ENCODE measurements at places on chromosomes 16 and 17.

DNA sequence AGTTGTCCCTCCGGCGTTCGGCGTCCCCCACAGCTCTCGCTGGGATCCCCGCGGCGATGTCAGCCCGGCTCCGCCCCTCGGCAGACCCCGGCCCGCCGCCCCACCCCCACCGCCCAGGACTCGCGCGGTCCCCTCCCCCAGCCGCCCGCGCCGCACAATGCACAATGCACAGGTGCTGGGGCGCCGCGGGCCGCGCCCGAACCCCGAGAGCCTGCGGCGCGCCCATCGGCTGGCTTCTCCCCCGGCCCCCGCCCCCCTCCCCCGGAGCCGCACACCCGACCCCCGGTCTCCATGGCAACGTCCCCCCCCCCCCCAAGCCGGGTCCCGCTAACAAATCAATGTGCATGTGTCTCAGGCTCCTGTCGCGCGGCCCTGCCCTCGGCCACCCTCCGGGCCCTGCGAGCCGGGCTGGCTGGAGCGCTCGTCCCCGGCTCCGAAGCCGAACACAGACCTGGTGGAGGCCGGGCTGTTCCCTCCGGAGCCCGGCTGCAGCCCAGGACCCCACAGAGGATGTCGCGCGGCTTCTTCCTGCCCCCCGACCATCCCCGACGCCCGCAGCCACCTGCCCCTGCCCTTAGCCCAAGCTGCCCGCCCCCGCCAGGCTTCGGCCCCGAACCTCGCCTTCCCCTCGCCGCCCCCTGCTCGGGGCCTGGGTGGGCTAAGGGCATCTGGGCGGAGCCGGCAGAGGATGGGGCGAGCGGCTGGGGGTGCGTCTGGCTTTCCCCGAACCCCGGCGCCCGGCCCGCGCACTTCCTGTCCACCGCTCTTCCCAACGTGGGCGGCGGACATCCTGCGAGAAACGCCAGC lies 818 bp upstream of the CBX8 start:
- DNase-seq, result no peak

DNA sequence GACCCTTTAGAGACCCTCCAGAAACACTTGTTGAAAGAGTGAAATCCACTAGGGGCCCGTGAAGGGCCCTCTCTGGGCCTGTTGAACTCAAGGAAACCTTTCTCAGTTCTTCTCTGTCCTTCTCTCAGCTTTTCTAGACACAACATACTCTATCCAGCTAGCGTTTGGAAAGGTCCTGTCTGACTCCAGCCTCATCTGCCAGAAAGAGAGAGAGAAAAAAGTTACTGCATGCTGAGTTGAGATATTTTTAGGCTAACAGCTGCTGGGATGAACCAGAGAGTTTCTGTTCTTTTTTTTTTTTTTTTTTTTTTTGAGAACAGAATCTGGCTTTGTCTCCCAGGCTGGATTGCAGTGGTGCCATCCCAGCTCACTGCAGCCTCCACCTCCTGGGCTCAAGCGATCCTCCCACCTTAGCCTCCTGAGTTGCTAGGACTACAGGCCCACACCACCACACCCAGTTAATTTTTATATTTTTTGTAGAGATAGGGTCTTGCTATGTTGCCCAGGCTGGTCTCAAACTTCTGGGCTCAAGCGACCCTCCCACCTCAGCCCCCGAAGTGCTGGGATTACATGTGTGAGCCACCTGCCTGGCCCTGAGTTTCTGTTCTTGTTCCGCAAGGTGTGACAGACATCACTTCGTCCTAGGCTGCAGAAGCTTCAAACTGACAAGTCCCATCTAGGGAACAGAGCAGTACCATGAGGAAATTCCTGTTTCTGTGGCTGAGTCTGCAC lies 14.9 kb upstream of the TEX2 start:
- no peak for DNase-seq

- DNase-seq, result no peak
Observed at GRCh38 chr16:85917012-85917411, 18.1 kb downstream of the IRF8 start.

DNA sequence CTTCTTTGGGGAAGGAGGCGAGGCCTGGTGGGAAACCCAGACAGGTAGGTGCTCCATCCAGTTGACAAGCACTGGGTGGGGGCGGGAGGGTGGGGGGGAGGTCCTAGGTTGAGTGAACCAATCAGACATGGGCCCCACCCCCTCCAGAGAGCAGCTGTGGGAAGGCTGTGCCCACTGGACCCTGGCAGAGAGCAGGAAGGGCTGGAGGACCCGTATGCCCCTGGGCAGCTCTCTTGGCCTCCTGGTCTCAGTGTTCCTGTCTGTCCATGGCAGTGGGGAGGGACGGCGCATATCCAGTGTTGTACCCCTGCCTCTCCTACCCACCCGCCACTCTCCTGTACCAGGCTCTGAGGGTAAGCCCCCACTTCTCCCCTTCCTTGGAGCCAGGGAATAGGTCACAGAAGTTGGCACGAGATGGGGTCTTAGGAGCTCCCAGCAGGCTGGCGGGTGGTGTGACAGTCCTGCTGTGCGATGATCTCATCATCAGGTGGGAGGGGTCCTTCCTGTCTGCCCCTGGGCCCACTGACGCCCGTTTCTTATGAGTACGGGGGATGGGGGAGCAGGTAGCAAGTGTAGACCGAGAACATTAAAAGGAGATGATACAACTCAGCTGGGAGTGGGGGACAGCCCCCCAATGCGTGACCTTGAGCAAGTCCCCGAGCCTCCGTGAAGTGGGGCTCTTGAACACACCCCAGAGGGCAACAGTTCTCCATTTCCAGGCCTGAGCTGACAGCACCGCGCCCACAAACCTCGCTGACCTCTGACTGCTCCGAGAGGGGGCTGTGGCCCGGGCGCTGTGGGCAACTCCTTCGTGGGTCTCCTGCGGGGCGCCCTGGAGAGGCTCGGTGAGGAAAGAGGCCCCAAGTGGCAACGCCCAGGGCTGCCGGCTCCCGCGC lies 1.2 kb upstream of the ZFPM1 start:
- DNase-seq, result no peak

GRCh38 chr17:66942451-66943264 lies 21.8 kb upstream of the CACNG4 start:
- DNase-seq, result no peak

- no peak for DNase-seq
Observed at GRCh38 chr17:75228305-75228704, 22.8 kb downstream of the NUP85 start.

DNA sequence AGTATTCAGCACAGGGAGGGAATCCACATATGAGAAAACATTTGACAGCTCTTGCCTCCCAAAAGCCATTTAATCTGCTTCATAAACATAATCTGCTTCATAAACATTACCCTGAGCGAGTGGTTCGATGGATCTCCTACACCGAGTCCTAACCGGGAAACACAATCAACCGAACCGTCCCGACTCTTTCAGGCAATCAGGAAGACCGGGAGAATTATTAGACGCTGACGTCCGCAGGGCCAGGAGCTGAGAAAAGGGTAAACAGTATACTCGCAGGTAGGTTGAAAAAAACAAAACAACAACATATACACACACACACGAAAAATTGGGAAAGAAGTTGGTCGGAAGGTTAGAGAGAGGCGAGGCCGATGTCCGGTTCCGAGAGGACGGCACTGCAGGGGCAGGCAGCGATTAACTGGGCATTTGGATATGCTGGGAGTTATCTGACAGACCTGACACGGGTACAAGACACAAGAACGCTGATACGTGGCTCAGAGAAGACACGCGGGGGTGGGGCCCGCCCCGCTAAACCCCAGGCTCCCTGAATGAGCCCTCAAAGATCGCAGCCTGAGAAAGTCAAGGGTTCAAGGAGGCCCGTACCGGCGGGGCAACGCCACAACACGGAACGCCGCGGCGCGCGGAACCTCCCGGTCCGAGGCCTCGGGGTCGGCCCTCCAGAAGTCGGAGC lies 585 bp downstream of the AP1G1 start:
- peak; percentile 44 for DNase-seq

DNA sequence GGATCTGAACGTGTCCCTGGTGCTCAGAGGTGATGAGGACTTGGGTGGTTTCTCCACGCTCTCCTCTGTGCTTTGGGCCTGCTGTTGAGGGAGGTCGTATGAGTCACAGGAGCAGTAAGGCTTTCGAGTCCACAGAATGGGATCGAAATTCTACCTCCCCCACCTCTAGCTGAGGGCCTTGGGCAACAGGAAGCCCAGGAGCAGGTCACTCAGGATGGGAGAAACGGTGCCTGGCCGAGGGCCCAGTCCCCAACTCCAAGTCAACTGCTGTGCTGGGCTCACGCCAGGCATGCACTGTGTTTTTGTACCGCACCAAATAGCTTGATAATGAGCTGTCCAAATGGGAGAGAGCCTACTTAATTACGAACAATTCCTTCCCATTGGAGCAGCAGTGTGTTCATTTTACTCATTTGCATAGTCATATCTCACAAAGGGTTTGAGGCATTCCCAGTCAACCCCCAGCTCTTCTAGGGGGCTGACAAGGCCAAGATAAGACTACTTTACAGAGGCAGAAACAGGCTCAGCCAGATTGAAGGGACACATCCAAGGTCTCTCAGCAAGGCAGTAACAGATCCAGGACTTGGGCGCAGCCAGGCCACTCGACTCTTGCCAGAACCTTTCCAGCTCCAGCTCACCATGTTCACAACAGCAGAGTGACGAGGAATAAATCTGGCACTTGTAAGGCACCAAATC lies 53.6 kb downstream of the WNT3 start:
- peak; percentile 94 for DNase-seq

- no peak for DNase-seq
Observed at GRCh38 chr17:29707212-29707571, 84.5 kb upstream of the CORO6 start.

GRCh38 chr16:10181196-10182162 lies 749 bp downstream of the GRIN2A start:
- DNase-seq, result peak; percentile 72

DNA sequence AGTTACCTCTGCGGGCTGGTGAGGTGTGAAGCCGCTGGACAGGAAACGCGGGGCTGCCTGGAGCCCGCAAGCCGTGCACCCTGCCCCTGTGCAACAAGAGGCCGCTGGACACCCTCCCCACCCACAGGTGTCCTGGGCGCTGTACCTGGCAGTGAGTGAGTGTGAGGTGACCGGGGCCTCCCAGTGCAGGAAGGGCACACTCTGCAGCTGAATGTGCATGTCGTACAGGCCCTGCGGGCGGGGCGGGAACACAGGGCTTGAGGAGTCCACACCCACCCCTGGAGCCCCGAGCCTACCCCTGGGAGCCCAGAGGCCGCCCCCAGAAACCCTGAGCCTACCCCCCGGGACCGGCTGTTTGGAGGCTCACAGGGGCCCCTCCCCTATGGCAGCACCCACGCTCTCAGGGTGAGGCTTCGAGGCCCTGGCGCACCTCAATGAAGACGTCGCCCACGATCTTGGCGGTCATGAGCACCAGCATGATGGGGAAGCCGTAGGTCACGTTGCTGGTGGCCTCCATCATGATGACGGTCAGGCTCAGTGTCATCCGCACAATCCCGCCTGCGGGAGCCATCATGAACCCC lies 4.3 kb upstream of the CCDC154 start:
- DNase-seq, result no peak

GRCh38 chr16:2056681-2057407 lies 9.1 kb downstream of the TSC2 start:
- DNase-seq, result no peak

- DNase-seq, result no peak
Observed at GRCh38 chr17:33640629-33641028, 347.5 kb upstream of the ASIC2 start.

DNA sequence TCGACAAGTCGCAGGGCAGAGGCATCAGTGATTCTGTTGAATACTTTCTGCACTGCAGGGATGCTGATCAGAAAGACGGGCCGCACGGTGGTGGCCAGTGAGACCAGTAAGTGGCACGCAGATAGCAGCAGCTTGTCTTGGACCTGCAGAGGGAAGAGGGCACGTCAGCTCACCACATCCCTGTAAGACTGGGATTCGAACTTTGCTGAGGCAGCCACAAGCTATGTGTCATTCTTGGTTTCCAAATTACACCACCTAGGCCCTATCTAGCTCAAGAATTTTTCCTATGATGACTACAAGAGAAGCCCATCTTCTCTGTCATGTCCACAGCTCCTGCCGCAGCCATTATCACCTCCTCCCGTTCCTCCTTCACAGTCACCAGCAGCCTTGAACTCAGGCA lies 49.4 kb upstream of the GSG1L start:
- no peak for DNase-seq

- no peak for DNase-seq
Observed at GRCh38 chr17:35577830-35578196, 558 bp downstream of the PEX12 start.

GRCh38 chr17:8650119-8650499 lies 19.6 kb upstream of the MYH10 start:
- DNase-seq, result no peak

DNA sequence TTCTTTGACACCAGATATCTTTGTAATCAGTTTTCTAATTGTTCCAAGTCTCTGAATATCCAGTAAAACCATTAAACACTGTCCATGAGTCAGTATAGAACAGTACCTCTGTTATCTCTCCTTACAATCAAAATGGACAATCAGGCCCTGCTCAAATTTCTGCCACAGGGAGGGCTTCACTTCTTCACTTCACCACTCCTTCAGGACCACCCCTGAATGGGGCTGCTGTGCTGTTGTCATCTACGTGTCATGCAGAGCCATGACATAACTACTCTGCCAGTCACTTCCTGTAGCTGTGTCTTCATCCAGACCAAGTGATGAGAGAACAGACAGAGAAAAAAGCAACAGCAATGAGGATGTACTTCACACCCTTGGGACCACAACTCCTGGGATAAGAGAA lies 116.9 kb downstream of the TANC2 start:
- peak; percentile 22 for DNase-seq

DNA sequence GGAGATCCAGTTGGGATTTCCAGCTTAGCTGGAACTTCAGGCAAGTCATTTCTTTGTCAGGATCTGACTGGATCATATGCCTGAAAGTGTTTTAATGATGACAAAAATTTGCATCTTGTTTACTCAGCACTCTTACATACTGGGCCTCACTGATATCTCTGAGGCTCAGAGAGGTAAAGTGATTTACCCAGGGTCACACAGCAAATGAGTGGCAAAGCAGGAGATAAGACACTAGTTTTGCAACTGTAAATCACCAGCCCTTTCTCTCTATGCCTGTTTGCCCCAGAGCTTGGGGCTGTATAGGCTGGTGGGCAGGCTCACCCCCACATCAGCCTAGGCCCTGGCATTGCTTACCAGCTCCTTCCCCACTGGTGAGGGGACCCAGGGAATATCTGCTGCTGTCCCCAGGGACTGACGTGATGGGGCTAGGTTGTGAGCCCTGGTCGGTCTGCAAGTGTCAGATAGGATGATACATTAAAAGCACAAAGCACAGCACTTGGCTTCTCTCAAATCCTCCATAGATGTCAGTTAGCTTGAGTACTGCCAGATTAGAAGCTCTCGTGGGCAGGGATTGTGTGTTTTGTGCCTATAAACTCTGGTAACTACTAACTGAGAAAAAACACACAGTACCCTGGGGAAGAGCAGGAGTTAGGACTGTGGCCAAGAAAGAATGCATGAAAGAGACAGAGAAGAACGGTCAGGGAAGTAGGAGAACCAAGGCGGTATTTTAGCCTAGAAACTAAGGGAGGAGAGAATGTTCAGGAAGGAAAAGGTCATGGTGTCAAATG lies 165.4 kb downstream of the COPRS start:
- no peak for DNase-seq

- DNase-seq, result no peak
Observed at GRCh38 chr16:14302399-14303181, 231.5 kb downstream of the MRTFB start.

GRCh38 chr17:58564243-58564642 lies 49.8 kb upstream of the MTMR4 start:
- DNase-seq, result no peak

Data from HTR-8/SVneo (cell line).